G401 (cell line): ENCODE measurements at places on chromosomes 6 and 20. TPM values are rescaled to one million over a fixed set of nuclear protein-coding genes. Genes with fewer than 3 reads are reported as not detected.
A peak's percentile ranks its signal among the peaks of the same experiment; 100 is the strongest.

C2 gene
- total RNA-seq = 0.98 and 3.7 TPM in 2 replicates

GRCh38 chr6:71049198-71049770, 92.4 kb upstream of the B3GAT2 start:
- DNase-seq = no peak

DNA sequence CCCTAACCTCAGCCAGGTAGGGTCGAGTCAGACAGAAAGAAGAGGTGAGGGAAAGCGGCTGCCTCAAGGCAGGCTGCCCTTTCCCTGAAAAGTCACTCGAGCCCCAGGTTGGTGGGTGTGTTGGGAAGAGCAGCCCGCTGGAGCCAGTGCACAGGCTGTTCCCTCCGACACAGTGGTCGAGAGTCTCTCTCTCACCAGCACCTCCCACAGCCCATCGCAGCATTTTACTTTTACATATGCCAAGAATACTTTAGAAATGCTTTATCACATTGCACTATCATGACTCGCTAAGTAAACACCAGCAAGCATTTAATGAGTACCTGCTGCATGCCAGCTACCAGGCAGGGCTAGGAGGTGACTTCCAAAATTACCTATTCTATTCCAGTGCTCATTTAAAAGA, 1.7 kb downstream of the PRPH2 start:
- DNase-seq = no peak

- peak; percentile 81 for DNase-seq
Observed at GRCh38 chr6:44272999-44273566, 2.8 kb downstream of the TMEM151B start.

- no peak for DNase-seq
Observed at GRCh38 chr6:16236631-16237199, 1.7 kb upstream of the GMPR start.
